NCI-H146 (cell line): ENCODE measurements at places on chromosomes 7 and 10.

DNA sequence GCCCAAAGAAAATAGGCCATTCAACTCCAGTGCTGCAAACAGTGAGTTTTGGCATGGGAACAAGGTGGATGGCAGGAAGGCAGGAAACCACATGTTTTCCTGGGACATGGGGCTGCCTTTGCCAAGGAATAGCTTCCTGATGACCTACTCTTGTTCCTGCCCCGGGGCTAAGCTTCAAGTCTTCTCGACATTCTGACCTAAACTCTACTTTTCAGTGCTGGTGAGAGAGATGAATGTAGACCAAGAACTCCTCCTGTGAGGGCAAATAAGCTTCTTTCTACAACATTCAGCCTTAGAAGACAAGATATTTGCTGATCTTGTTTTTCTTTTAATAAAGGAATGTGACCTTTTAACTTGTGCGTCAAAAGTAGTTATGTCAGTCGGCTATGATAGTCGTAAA is 199.0 kb downstream of the GPR37 start:
- DNase-seq = no peak

- no peak for DNase-seq
Observed at GRCh38 chr7:26334166-26334859, 42.7 kb downstream of the SNX10 start.

DNA sequence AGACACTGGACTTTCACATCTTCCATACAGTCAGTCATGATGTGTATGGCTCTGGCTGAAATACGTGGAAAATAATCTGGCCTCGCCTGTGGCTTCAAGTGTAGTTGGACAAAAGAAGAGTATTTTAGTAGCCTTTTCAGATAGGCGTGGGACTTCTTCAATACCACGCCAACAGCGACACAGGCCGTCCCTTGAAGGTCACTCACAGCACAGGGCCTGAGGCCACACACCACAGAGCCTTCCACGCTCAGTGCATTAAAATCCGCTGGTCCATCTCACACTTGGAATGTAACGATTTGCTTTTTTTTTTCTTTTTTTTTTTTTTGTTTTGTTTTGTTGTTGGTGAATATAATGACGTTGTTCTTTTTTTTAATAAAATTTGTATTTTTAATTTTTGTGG is 51.8 kb upstream of the SUN1 start:
- DNase-seq = no peak

DNA sequence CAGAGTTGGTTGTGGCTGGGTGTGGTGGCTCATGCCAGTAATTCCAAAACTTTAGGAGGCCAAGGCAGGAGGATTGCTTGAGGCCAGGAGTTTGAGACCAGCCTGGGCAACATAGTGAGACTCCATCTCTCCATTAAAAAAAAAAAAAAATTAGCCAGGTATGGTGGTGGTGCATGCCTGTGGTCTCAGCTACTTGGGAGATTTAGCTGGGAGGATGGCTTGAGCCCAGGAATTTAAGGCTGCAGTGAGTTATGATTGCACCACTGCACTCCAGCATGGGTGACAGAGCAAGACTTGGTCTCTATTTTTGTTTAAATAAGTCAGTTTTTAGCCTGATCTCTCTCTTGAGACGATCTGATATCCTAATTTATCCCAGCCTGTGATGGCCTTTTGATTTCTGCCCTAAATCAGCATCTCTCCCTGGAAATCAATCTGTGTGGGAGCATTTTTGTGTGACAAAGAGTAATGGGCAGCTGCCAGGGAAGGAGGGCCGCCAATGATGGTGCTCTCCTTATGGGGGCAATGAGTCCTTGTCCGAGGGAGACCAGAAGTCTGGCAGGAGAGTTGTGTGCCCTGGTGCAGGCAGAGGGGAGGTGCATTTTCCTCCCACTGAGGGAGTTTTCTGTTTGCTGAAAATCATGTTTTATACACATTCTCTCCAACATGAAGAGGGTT is 111.0 kb downstream of the NRP1 start:
- DNase-seq = no peak

DNA sequence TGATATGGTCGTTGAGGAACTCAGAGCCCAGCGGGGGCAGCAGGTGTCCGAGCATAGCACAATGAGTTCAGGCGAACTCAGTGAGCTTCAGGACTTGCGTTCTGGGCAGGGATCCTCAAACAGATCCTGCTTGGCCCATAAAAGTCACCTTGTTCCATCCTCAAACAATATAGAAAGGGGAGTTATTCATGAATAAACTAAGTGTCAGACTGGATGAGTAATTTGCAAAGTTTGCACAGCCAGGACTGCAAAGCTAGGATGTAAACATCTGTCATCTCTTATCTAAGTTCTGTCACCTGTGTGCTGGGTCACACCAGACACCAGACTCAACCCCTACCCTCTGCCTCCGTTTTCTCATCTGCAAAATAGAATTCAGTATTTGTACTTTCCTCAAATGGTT is 58.0 kb upstream of the PFKP start:
- DNase-seq = no peak

GRCh38 chr7:3791327-3791726 is 490.3 kb downstream of the SDK1 start:
- DNase-seq = no peak

- DNase-seq = no peak
Observed at GRCh38 chr7:157962458-157963306, 624.9 kb downstream of the PTPRN2 start.

GRCh38 chr10:132690821-132691610 is 94.9 kb downstream of the NKX6-2 start:
- no peak for DNase-seq

DNA sequence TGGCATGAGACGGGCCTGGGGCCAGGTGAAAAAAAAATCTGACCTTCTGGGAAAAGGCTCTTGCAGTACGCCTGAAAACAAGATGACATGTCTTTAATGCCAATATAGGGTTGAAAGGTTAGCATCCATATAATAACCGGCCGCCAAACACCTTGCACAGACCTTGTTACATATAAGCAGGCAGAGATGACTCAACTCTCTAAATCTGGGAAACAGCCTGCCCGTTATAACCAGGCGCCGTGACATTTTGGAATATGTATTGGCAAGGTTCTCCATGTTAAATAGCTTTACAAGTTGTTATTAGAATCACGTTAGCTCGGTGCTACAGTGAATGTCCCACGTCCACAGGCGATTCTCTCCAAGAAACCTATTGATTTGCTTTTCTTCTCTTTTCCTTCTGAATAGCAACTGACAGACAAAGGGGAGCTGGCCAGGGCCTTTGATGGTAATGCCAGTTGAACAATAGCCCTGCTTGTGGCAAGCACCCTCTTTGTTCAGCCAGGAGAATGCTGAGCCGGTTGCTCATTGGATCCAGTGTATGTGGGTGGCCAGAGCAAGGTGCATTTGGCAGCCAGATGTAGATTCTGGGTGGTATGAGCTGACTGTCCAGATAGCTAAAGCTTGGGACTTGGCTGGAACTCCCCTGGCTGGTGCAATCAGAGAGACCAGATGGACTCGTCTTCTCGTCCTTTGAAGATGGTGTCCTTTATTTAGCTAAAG is 80.1 kb upstream of the AUTS2 start:
- peak; percentile 24 for DNase-seq

DNA sequence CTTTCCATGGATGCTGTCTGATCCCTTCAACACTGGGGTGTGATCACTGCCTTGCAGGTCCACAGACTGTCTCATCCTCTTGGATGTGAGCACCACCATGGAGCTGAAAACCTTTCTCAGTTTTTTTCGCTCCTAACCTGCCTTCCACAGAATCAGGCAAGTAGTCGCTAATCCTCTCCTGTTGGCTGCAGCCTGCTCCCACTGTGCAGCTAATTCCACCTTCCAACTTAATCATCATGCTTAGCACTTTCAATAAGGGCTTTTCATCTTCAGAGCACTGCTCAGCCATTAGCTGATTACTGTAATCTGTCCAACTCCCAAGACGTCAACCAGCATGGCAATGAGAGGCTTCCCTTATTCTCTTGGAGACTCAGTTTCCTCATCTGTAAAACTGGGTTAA is 15.1 kb upstream of the CDH23 start:
- DNase-seq = no peak

DNA sequence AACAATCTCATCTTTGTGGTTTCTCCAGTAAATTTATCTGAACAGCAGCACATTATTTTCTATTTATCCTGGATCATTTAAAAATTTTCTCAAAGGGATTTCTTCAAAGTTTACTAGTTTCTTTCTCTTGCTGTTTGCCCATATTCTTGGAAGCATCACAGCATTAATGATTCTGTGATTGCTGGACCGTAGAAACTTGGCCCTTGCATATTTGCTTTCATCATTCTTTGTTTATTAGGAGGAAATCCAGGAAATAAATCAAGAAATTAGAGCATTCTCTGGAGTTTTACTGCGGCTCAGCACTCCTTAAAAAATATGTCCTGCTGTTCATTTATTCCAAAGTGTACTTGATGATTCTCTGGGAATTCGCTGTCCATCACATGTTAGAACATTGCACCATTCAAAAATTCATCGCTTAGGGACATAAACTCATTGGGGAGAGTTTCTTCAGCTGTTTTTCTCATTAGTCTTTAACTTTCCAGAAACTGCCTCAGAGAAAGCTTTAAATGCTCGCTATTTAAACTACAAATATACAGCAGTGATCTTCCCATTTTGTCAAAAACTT is 264.0 kb upstream of the CDC14C start:
- DNase-seq = no peak

DNA sequence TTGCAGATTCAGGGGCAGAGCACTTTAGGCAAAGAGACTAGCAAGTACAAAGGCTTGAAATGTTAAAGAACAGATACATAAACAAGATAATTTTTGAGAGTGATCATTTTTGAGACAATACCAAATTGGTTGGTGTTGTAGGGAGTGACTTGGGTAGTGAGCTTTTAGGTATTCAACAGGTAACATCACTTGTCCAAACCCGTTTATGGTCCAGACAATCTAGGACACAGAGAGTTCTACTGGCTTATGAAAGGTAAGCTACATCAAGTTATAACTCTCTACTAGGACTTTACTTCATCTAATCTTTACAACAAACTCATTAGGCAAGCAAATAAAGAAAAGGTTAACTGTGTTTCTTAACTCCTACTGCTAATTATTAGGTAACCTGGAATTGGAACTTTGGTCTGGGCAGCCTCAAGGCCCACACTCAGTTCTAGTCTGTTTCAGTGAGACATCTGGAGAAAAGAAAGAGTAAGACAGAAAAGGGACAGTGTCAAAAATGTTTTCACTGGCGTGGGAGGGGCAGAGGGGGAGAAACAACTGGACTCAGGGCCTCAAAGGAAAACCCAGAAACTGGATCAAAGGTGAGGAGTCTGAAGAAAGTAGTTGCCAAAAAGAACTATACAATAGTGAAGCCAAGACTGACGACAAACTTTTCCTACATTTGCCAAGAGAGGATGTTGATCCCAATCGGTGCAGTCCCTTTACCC is 39.2 kb downstream of the GNAT3 start:
- DNase-seq = no peak

GRCh38 chr10:117535298-117536071 is 7.1 kb upstream of the EMX2 start:
- DNase-seq = peak; percentile 44

DNA sequence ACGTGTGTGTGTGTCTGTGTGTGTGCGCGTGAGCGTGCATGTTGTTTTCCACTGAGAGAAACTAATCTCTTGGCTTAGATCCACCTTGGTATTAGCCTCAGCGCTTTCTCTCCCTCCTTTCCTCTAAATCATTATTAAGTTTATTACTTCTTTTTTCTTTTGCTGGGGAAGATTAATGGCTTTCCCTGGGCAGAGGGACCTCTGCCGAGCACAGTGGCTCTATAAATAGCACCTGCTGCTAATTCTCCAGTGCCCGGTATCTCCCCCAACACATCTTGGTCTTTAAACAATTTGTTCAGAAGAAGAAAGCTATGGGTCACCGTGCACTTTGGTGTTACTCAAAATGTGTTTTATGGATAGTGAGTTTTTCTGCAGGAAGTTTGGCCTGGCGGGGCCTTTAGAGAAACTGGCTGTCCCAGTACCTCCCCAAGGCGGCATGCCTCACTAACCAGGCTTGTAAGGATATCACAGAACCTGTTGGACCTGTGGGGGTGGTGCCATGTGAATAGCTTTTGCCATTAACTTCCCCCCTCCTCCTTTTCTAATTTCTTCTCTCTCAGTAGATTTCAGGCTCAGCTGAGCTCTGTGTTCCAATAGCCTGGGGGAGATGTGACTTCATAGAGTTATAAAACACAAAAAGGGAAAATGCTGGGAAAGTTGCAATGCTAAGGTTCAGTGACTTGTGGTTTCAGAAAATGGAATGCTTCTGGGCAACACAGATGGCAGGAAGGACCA is 70.1 kb upstream of the RAB11FIP2 start:
- no peak for DNase-seq

DNA sequence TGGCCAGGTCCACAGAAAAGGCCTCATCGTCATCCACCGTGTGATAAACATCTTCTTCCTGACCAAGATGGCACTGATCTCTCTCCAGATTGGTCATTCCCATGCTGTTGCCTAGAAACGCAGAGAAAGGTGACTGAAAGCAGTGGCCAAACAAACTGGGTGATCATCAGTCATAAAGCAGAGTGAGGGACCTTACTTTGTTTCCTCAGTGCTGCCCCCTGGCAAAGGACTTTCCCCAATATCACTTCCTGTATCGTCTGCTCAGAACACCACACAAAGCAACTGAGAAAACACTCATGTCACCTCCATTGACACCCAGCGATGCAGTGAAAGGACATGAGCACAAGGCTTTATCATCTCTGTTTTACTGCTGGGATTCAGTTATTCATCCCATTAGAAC is 40.0 kb upstream of the TM9SF3 start:
- DNase-seq = peak; percentile 61

DNA sequence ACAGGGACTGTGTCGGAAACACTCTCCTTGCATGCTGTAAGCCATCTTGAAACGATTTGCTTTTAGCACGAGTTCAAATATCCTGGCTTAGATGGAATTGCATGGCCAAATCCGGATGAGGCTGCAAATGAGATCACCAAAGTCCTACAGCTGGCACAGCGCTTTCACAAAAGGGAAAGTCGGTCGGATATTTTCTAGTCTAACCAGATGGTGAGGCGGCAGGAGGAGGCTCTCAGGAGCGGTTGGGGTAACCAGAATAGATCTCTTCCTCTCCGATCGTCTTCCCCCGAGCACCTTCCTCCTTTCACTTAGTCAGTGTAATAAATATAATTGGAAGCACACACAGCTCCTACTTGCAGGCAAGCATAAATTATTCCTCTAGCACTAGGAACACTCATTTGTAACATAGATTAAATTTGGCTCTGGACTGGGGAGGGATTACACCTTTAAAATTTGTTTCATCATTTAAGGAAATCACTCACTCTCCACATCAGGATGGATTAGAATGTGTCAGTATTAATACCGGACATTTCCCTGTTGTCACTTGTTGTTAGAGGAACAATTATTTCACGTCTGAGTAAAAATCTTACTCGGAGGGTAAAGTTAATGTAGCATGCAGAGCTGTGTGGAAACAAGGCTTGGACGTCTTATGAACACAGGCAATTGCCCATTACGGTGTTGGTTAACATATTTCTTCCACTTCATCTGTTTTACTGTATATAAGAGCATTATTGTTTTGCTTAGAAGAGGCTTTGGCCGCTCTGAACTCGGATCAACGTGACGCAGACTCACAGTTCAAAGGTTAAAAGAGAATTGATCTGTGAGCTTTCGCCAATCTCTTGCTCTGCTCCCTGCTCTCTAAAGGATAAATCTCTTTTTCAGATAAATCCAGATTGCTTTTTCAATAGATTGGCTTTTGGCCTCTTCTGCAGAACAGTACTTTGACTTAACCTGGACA is 857.9 kb downstream of the TYW1 start:
- DNase-seq = no peak

- no peak for DNase-seq
Observed at GRCh38 chr7:106720641-106721040, 59.7 kb upstream of the CCDC71L start.

- no peak for DNase-seq
Observed at GRCh38 chr7:154910977-154911376, 91.9 kb downstream of the PAXIP1 start.
